GM23338 (cell line): ENCODE measurements at places on chromosomes 6 and 20. TPM values are rescaled to one million over a fixed set of nuclear protein-coding genes. Genes with fewer than 3 reads are reported as not detected.

- DNase-seq: no peak
These were observed 71.9 kb downstream of the SRC start for GRCh38 chr20:37417617-37418467.

DNA sequence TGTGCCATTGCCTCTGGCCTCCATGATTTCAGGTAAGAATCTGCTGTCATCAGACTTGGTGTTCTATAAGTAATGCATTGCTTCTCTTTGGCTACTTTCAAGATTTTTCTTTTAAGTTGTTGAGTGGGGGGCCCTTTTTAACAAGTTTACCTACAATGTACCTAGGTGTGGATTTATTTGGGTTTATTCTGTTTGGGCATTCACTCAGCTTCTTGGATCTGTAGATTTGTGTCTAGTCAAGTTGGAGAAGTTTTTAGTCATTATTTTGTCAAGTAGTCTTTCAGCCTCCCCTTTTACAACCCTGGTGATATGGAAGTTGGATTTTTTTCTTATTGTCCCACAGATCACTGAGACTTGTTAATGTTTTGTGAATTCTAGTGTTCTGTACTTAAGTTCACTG is 14.1 kb downstream of the ENPP5 start:
- no peak for DNase-seq

DNA sequence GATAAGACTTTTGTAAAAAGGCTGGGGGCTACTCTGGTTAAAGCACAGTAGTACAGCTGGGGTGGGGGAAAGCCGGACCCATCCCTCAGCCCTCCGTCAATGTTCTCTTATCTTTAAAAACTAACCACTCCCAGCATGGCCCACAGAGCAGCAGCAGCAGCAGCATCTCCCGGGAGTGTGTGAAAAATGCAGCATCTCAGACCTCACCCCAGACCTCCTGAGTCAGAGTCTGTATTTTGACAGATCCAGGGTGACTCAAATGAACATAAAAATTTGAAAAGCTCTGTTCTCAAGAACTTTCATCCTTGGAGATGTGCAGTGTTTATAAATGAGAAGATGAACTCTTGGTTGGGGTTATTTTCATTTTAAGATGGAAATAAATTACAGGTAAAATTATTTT is 277.7 kb upstream of the ECI2 start:
- DNase-seq: no peak

DNA sequence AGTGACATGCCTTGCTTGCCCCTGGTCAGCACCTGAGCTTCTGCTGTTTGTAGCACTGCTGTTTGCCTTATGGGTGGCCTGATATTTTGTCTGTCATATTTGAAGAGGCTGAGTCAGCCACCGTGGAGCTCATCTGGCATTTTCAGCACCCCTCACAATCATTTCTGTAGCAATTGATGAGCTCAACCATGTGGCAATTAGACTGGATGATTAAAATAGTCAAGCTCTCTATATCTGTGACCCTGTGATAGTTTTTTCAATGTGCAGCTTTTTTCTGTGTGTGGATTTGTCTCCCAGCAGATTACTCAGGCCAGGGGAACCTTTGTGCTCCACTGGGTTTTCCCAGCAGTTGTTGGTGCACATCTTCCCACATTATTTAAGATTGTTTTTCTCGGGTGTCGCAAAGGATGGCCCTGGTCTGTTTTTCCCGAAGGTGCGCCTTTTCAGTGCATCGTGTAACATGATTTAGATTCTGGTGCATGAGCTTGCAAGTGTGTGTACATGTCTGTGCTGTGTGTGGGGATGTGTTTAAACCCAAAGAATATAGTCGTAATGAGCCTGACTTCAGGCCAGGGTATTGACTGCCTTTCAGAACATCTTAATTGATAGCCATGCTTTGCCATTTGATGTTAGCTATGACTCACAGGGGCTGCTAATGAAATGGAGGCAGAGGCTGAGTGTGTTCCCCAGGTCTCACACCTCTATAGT is 31.6 kb upstream of the GLP1R start:
- no peak for DNase-seq

The C20orf144 gene
- total RNA-seq: 0.66 TPM in 1 of 2 replicates, not detected in the other

DNA sequence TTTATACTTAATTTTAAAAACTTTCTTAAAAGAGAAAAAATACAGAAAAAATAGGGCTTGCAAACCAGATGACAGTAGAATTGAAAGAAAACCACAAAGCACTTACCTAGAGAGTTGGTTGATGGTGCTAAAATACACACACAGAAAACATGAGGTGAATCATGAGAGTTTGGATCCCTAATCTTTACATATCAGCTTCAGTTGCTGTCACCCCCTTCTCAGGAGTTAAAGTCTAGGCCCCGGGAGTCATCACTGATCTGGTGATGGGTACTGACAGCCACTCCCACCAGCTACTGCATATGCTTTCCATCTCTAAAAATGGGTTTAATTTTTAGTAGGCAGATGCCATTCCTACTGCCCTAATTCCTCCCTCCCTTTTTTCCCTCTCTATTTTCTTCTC is 16.7 kb downstream of the TSBP1 start:
- no peak for DNase-seq

- DNase-seq: peak; percentile 21
These were observed 35.8 kb downstream of the ZBTB9 start for GRCh38 chr6:33490198-33490597.

The MUC21 gene
- total RNA-seq: not detected in 2 replicates

DNA sequence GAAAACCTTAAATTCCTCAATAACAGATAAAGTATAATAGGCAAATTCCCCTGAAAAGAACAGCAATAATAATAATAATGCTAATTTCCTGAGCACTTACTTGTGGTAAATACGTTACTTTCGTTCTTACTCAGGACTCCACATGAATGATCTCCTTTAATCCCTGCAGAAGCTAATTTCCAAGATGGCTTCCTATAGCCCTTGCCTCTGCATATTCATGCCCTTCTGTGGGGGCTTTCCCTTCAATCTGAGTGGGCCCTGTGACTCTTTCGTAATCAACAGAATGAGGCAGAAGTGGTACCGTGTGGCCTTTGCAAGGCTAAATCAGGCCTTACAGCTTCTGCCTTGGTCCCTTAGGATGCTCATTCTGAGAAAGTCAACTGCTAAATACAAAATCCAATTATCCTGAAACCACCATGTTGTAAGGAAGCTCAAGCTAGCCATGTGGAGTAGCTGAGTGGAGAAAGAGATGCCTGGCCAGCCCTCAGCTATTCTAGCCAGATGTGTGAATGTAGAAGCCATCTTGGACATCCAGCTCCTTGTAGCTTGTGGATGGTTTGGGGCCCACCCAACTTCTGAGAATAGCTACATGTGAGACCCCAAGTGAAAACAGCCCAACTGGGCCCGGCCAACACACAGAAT is 50.5 kb downstream of the MCUR1 start:
- DNase-seq: no peak

The RAMACL gene
- total RNA-seq: 4.0 and 4.2 TPM in 2 replicates

DNA sequence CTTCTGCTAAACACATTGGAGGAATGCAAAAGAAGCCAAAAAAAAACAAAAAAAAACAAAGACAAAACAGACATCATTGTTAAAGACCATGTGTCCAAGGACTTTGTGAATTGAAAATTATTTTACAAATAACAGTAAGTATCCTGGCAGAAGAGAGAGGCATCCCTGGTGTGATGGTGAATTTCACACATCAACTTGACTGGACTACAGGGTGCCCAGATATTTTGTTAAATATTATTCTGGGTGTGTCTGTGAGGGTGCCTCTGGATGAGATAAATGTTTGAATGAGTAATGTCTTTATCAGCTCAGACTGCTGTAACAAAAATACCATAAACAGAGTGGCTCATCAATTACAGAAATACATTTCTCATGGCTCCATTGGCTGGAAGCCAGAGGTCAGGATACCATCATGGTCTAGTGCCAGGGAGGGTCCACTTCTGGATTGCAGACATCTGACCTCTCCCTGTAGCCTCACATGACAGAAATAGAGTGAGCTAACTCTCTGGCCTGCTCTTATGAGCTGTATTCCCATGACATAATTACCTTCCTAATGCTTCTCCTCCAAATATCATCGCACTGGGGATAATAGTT is 12.2 kb upstream of the C6orf118 start:
- DNase-seq: no peak

- DNase-seq: no peak
These were observed 146.4 kb downstream of the FNDC1 start for GRCh38 chr6:159315562-159315961.

The ADGRB3 gene
- 1.9 and 4.0 TPM in 2 replicates for total RNA-seq

The UNC5CL gene
- 1.2 and 2.4 TPM in 2 replicates for total RNA-seq

The SLC13A3 gene
- 8.6 and 9.3 TPM in 2 replicates for total RNA-seq

- peak; percentile 84 for DNase-seq
These were observed 64.9 kb upstream of the BHLHE23 start for GRCh38 chr20:63071541-63072181.

DNA sequence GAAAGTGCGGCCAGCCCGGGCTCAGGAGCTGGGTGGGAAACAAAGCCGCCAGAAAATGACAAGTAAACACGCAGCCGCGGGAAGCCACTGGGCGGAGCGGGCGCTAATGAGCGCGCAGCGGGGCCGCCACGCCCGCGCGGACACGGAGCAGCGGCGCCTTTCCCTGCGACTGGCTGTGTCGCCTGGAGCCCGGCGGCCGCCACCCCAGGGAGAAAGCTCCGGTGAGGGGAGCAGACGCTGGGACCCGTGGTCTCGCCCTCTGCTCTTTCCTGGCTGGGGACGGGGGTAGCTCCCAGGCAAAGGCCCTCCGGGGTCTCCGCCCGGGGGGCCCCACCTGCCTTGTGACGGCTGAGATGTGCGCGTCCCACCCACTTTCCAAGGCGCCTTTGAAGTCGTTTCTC is 54.9 kb downstream of the PRR18 start:
- DNase-seq: peak; percentile 48

The KIAA1755 gene
- 0.12 and 0.28 TPM in 2 replicates for total RNA-seq

- DNase-seq: no peak
These were observed 786.1 kb downstream of the TFAP2A start for GRCh38 chr6:9628819-9629218.

The IPCEF1 gene
- total RNA-seq: 0.27 and 1.8 TPM in 2 replicates
